ENCODE measurements at places on chromosomes 16 and 17.
A peak's percentile ranks its signal among the peaks of the same experiment; 100 is the strongest.

- peak; percentile 93 for DNase-seq
These were observed 5.5 kb downstream of the PCGF2 start for GRCh38 chr17:38742411-38743308.

DNA sequence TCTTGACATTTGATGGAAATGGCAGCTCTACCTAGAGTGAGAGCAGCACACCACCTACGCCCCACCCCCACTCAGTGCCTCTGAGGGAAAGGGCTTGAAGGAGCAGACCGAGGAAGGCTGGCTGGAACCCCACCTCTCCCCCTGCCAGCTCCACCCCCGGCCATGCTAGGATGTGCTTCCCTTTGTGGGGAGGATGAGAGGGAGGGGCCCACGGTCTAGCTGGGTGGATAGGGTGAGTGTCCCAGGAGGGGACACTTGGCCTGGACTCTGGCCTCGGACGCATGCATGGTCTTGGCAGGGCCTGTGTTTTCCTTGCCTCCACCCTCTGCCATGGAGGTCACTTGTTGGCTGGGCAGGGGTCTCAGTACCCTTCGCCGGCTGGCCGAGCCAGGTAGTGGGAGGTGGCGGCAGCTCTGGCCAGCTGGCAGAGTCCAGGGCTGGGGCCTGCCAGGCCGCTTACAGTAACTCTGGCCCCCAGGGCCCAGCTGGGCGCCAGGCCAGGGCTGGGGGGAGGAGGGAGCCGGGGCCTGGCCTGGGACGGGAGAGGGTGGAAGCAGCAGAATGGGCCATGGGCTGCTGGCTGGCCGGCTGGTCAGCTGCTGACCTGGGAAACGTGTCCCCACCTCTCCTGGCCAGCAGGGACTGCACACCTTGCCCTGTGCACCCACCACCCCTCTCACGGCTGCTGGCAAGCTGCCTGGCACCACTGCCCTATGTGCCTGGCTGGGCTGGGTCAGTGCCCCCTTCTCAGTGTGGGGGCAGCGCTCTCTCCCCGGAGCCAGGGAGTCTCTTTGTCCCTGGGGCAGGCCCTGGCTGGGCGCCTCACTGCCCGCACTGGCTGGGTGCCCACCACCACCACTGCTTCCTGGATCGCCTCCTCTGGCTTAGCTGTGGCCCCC, 23.0 kb downstream of the RARA start:
- peak; percentile 85 for DNase-seq

GRCh38 chr17:34227707-34228106, 27.4 kb upstream of the CCL2 start:
- DNase-seq = no peak

DNA sequence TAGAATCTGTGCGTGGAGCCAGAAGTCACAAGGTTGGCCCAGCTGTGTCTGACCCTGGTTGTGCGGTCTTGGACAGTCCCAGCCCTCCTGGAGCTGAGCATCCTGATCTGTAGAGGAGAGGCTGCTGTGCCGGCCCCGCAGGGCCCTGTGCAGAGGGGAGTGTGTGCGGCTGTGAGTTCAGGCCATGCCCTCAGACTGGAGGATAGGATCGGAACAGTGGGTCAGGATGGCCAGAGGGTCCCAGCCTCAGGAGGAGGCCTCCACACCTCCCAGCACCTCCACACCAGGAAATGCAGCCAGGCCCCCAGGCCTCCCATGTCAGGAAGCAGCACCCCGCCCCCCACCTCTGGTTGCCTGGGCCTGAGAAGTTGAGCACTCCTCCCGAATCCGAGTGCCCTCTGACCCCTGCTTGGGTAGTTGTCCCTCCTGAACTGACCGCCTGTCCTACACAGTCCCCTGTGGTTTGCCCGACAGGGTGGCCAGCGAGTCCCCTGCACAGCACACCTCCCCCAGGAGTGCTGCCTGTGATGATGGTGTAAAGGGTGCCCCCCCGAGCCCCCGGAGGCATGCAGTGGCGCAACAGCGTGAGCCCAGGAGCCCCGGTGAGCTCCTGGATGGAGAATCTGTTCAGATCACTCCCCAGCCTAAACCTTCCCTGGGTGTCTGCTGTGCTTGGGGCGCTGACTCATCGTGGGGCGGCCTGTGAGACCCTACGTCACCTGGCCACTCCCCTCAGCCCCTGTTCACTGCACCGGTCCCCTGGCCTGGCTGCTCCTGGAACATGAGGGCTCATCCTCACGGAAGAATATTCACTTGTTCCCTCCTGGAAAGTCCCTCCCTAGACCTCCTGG, 285.2 kb downstream of the SEC14L1 start:
- peak; percentile 90 for DNase-seq

DNA sequence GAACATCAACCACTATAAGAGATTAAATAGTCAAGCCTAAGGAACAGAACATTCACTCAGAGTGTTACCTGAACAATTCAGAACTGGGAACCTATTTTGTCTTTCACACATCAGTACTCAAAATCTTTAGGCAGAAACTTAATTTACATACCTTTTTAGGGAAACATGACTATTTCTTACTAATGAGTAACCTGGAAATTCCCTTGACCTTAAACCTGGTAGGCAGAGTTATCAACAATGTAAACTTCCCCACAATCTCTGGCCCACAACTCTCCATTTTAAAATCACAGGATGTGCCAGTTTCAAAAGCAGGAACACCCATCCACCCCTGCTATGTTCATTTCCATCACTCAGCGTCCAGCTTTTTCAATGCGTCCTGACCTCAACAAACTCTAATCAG, 132.9 kb upstream of the ANKFN1 start:
- DNase-seq = no peak

GRCh38 chr17:61208301-61209105, 191.1 kb upstream of the TBX2 start:
- peak; percentile 13 for DNase-seq

- peak; percentile 86 for DNase-seq
These were observed 55.1 kb downstream of the PLD6 start for GRCh38 chr17:17151055-17151454.

DNA sequence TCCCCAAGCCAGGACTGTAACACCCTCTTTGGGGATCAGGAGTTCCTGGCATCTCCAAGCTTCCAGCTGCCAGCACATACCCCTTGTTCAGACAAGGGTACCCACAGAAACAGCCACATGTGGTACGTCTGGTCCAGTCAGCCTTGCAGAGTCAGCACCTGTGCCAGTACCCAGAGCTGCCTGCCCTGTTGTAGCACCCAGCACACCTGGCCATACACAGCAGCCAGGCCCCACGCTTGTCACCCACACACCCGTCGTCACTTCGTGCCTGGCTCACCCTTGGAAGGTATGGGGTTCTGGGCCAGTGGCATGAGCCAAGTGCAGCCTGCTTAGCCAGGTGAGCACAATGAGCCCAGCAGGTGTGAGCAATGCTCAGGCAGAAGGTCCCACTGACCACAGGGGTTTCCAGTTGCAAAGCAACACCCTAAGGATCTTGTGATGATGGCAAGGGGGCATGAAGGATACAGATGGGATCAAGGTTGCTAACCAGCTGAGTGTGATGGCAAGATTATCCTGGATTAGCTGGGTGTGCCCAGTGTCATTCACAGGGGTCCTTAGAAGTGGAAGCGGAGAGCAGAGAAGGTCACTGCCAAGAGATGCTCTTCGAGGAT, 202.3 kb downstream of the CPPED1 start:
- DNase-seq = no peak

- no peak for DNase-seq
These were observed 7.5 kb upstream of the RASD1 start for GRCh38 chr17:17503566-17504130.

- no peak for DNase-seq
These were observed 134.7 kb downstream of the ANKRD11 start for GRCh38 chr16:89355686-89356085.

DNA sequence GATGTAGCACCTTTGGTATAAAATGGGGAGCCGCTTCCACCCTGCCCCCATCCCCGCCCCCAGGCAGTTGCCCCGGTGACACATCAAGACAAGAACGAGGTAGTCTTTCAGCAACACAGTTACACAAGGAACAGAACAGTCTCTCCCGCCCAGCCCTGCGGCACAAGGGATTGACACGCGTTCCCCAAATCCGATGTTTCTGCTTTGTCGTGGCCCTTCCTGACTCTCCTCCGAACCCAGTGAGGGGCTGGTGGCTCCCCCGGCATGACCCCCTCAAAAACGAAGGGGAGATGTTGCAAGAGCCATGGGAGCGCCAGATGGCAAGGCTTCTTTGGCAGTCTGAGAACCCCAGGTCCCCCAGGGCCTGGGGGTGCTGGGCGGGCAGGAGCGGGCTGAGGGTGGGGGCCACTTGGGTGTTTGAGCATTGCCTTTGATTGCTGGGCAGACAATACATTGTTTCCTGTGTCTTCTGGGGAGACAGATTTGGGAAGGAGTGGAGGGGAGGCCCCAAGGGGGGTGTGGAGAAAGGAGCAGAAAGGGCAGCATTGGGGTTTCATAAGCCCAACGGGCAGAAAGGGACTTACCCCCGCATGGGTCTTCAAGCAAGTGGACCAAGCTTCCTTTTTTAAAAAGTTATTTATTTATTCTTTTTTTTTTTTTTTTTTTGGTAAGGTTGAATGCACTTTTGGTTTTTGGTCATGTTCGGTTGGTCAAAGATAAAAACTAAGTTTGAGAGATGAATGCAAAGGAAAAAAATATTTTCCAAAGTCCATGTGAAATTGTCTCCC, 16.6 kb downstream of the COL1A1 start:
- no peak for DNase-seq

- peak; percentile 20 for DNase-seq
These were observed 286.2 kb downstream of the IRX3 start for GRCh38 chr16:54000361-54000760.

- DNase-seq = no peak
These were observed 85.1 kb downstream of the CES1 start for GRCh38 chr16:55747785-55748184.

GRCh38 chr16:85994492-85995490, 95.8 kb downstream of the IRF8 start:
- DNase-seq = no peak

GRCh38 chr17:80632046-80632581, 87.5 kb downstream of the RPTOR start:
- DNase-seq = no peak

DNA sequence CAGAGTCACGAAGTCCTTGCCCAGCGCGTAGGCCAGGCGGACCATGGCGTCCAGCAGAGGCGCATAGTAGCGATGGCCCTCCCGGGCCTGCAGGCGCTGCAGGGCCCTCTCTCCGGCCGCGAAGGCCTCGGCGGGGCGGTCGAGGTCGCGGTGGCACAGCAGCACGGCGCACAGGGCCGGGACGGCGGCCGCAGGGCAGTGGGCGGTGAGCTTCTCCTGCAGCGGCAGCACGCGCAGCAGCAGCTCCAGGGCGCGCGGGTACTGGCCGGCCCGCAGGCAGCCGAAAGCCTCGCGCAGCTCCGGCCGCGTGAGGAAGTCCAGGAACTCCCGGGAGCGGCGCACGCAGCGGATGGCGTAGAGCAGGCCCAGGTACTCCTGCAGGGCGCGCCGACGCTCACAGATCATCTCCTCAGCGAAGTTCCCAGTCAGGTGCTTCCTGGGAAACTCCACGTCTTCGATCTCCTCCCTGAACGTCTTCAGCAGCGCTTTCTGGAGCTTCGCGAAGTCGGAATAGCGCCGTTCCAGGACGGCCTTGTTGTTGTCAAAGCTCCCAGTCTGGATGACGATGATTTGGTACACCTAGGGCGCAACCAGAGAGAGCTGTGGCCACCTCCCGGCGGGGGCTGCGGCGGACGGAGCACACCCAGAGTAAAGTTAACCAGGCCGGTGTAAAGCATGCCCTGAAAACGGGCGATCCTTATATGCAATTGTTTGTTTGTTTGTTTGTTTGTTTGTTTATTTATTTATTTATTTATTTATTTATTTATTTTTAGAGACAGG, 7.4 kb downstream of the SNX20 start:
- DNase-seq = no peak

GRCh38 chr17:51739245-51739886, 419.1 kb downstream of the CA10 start:
- DNase-seq = no peak

GRCh38 chr16:88907768-88908167, 41.3 kb upstream of the PABPN1L start:
- no peak for DNase-seq

DNA sequence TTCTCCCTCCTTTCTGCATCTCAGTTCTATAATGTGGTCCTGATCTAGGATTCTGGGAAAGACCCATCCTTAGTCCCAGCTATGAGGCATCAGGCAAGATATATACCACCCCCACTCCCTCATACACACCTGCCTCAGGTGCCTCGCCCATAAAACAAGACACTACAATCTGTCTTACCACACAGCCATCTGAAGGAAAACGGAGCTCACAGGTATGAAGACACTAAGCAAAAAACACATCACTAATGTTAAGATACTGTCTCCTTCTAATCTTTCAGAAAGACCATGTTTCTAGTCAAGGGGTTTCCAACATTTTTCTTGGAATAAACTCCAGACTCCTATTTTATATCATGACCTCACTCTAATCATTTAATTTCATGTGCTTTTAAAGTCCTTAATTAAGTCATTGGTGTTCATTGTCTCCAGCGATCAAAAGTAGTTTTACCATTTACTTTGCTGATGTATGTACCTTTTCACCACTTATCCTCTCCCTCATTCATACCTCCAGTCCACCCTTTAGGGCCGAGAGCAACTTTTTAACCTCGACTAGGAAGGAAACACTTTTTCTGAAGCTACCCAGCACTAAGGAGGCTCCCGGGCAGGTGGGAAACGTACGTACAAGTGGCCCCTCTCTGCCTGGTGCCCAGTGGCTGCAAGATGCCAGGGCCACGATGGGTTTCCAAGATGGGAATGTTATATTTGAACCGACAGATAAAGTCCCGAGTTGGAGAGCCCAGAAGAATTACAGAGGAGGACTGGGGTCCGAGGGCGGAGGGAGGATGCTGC, 979 bp downstream of the MAP3K14 start:
- DNase-seq = no peak

- no peak for DNase-seq
These were observed 7.7 kb upstream of the RARA start for GRCh38 chr17:40301315-40301714.

DNA sequence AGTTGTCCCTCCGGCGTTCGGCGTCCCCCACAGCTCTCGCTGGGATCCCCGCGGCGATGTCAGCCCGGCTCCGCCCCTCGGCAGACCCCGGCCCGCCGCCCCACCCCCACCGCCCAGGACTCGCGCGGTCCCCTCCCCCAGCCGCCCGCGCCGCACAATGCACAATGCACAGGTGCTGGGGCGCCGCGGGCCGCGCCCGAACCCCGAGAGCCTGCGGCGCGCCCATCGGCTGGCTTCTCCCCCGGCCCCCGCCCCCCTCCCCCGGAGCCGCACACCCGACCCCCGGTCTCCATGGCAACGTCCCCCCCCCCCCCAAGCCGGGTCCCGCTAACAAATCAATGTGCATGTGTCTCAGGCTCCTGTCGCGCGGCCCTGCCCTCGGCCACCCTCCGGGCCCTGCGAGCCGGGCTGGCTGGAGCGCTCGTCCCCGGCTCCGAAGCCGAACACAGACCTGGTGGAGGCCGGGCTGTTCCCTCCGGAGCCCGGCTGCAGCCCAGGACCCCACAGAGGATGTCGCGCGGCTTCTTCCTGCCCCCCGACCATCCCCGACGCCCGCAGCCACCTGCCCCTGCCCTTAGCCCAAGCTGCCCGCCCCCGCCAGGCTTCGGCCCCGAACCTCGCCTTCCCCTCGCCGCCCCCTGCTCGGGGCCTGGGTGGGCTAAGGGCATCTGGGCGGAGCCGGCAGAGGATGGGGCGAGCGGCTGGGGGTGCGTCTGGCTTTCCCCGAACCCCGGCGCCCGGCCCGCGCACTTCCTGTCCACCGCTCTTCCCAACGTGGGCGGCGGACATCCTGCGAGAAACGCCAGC, 818 bp upstream of the CBX8 start:
- DNase-seq = no peak

GRCh38 chr17:59696682-59697277, 10.4 kb downstream of the PTRH2 start:
- no peak for DNase-seq

Data from astrocyte of the spinal cord (primary cell).